ENCODE measurements at places on chromosomes 7 and 10.
A peak's percentile ranks its signal among the peaks of the same experiment; 100 is the strongest.

GRCh38 chr7:34133356-34133982 lies 228.1 kb downstream of the BMPER start:
- DNase-seq: no peak

DNA sequence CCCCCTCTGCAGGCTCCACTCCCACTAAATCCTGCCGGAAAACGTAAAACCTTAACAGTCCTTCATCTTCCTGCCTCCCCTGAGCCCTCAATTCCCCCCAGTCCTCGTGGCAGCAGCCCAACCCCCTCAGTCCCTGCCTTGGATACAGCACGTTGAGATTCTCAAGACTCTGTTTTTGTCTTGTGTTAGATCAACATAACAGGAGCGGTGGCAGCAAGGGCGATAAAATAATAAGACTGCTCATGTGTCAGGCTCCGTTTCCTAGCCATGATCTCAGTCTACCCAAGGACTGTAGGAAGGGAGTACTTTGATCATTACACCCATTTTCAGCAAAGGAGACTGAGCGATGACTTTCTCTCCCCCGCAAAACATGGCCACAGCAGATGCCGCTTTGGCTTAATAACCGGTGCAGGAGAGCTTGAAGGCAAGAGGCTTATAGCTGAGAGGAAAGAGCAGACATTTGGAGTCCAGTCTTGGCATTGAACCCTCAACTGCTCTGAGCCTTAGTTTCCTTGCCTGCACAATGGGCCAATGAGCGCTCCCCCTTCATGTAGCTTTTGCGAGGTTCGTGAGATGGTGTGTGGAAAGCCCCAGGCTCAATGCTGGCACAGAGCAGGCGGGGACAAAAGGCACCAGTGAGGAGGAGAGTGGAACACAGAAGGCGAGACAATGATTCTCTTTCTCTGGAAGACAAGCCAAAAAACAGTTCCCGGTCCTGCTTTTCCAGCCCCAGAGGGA lies 42.1 kb upstream of the PCBD1 start:
- no peak for DNase-seq

DNA sequence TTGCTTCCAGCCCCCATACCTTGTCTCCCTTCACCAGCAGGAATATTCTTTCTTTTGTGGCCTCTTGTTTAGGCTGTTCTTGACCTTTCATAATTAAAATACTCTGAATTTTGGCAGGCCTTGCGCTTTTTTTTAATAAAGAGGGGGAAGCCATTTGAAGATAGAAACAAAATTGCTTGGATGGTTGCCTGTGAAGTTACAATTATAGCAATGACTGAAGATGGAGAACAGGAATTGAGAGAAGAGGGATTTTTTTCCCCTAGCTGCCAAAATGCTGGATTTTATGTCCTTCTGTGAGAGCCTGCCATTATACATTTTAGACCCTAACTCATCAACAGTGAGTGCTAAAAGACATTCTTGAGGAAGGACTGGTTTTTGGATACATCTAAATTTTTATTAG lies 24.8 kb downstream of the FGFBP3 start:
- DNase-seq: no peak

DNA sequence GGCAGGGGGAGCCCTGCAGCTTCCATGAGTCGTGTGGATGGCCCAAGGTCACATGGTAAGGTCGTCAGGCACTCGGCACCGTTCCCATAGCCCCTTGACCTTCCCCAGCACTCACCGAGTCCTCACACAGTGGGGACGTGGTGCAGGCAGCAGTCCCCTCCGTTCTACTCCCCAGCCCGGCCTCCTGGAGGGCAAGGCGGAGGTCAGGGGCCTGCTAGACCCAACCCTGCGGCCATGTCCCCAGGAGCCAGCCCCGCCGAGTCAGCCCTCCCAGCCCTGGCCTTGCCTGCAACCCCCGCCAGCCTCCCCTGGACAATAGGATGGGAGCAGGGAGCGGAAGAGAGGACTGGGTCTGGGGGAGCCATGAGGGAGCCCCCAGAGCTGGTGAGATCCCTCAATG lies 65.2 kb downstream of the ELFN1 start:
- DNase-seq: no peak

GRCh38 chr10:97016728-97017473 lies 168.9 kb downstream of the SLIT1 start:
- no peak for DNase-seq

DNA sequence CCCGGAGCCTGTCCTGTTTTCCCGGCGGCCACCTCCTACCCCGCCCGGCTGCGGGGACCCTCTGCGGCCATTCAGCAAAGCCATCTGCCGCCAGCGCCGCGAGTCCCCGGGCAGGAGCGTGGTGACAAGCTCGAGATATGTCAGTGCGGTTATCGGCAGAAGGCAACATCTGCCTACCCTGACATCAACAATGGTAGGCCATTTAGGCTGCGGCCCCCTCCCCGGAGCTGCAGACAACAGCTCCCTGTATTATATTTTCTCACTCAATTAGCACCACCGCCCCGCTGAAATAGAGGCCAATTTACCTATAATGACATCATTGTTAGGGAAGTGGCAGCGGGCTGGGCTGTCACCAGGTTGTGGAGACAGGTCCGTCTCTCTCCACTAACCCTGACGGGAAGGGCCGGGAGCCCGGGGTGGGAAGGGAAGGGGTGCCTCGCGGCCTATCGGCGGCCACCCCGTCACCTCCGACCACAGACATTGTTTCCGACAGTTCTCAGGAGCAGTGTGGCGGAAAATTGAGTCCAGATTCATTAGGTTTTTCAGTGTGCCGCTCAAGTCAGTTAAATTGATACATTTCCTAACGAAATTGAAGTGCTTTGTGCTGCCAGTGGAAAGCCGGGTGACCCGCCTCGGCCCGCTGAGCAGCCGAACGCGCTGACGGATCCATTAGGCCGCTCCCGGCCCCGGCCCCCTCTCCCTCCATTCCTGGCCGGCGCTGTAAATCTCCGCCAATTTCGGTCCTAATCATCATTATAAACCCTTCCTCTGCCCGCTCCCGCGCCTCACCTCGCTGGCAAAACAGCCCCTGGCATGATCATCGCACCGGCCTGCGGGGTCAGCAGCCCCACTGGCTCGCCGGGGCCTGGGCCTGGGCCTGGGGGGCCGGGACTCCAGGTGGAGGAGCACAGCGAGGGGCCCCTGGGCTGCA lies 43.0 kb downstream of the UNCX start:
- DNase-seq: no peak

DNA sequence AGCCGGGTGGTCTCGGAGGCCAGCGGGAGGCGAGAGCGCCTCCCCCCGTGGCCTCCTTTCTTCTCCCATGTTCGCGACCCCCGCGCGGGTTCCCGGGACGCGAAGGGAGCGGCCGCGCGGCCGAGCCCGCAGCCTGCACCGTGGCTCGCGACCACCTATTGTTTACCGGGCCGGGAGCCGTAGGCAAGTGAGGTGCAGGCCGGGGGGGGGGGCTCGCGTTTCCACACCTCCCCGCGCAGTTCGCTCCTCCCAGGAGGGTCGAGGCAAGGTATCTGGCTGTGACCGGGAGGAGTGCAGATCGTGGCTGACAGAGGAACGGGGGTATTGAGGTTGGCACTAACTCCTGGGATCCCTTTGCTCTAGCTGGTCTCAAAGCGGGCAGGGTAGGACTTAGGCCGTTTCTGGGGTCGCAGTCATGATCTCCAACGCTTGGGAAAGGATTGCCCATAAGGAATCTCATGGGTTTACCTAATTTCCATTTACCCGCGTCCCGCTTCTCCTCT lies 734 bp downstream of the PTPN12 start:
- DNase-seq: peak; percentile 13

DNA sequence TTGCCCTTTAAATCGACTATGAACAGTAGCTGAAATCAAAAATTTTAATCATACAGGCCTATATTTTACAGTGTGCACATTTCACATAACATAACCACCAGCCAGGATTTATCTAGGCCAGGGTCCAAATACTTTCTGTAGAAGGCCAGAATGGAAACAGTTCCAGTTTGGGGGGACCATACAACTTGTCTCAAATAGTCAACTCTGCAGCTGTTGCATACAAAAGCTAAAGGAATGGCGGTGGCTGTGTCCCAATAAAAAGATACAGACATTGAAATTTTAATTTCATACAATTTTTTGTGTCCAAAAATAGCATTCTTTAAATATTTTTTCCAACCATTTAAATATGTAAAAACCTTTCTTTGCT lies 742 bp upstream of the TYSND1 start:
- DNase-seq: no peak

DNA sequence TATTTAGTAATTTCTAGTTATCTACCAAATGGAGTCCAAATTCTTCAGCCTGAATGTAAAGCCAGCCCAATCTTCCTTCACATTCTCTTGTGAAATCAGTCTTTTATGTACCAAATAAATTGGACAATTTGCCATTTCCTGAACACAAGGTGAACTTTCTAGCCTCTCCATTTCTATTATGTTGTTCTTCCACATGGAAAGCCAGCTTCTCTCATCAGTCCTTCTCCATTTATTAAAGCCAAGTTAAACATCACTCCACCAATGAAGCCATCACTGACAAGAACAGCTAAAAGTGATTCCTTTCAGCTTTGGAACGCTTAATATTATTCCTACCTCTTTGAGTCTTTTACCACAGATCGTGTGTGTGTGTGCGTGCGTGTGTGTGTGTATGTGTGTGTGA lies 88.4 kb downstream of the VPS41 start:
- no peak for DNase-seq

DNA sequence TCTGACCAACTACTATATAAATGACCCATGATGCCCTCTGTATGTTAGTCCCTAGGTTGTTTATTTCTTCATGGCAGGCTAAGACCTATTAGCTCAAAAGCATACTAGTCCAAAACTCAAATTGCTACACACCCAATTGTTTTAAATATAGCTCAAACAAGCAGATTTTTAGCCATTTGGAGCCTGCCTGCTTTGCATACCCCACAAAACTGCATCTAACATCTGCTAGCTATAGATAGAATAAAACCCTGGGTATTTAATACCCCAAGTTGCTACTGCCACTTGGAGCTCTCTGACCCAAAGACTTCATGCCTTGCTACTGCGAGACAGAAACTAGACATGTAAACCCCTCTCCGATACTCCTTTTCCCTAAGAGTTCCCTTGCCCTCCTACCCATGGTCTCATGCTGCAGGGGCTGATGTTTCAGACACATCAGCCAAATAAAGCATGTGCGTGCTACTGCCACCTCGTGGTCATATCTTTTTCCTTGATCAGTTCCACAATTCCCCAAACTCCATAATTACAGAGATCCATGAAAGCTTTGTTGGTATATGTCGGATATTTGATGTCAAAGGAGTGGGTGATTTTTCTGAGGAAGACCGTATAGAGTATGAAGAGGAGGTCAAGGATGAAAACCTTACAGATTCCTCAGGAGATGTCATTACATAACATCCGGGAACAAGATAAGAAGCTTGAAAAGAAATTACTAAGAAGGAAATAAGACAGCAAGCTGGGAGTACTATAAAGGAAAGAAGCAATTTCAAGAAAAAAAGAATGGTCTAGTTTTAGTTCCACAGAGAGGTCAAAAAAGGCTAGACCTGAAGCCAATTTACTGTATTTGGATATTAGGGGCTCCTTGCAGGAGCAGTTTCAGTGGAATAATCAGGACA lies 386.6 kb downstream of the SH2D4B start:
- DNase-seq: no peak

- DNase-seq: no peak
Measured at GRCh38 chr10:98675902-98676301, 229.2 kb upstream of the HPS1 start.
